ENCODE measurements at places on chromosomes 3 and 15. TPM values are rescaled to one million over a fixed set of nuclear protein-coding genes. Genes with fewer than 3 reads are reported as not detected.

The PRRT3 gene
- total RNA-seq = 3.2 TPM

The NCK1 gene
- 46.3 TPM for total RNA-seq

The ARL6IP5 gene
- total RNA-seq = 74.0 TPM

The TRIM42 gene
- not detected for total RNA-seq

The IL12A gene
- not detected for total RNA-seq

DNA sequence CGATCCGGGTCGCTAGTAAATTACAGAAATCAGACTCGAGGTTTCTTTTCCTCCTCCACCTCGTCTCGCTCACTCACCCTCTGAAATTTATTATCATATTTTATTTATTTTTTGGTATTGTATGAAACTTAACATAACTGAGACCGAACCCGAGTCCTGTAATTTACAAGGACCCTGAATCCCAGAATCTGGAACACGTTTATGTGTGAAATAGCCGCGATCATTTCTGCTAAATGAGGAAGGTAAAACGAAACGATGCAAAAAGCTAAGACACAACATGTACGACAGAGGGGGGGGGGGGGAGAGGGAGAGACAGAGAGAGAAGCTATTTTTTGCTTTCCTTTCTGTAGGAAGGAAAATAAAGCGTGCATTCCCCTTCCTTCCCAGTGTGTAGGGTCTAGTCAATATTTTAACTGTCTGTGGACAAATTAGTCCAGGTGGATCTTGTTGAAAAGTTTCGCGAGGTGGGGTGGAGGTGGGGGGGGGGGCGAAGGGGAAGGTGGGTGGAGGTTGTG lies 1.6 kb downstream of the BBX start:
- DNase-seq = no peak

GRCh38 chr3:37625690-37626360 lies 235.9 kb upstream of the CTDSPL start:
- no peak for DNase-seq

DNA sequence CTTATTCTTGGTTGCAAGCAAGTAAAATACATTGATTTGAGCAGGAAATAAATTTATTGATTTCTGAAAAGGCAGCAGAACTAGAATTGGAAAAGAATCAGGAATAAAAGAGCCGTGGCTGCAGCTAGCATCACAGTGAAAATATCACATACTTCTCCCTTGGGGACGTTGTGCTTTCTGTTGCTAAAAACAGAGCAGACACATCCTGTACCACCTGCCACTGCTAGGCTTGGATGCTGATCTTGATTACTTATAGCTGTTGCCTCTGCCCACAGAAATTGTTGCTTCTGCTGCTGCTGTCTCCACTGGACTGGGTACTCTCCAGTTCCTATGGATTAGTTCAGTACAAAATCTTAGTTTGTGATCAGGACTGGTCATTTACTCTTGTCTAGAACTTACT lies 283.8 kb downstream of the C3orf38 start:
- no peak for DNase-seq

- DNase-seq = no peak
These were observed 8.6 kb downstream of the GABRR3 start for GRCh38 chr3:98026425-98027084.

DNA sequence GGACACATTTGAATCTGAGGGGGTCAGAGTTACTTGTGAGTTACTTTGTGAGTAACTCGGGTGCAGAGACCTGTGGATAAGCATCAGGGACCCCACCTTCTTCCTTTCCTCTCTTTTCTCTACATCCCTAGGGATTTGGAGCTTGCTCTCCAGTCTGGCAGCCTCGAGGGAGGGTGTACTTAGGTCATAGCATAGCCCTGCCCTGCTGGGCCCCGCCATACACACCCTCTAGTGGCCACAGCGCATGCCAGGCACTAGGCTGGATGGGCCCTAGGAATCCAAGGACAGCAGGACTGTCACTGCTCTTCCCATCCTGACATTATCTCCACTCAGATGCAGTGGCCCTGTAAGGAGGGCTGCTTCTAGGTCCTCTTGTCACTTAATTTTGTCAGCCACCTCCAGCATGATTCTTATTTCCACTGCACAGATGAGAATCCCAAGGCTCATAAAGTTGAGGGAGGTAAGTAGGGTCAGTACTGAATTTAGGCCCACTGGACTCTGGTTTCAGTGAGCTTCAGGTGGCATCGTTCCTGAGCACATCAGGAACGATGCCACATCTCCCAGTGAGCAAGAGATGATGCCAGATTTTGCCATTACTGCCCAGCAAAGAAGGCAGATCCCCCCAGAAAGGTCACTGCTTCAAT lies 3.6 kb upstream of the SMAD6 start:
- DNase-seq = no peak

- DNase-seq = no peak
These were observed 340.2 kb downstream of the LRRC3B start for GRCh38 chr3:26962492-26963360.

GRCh38 chr15:87502173-87502572 lies 754.4 kb downstream of the NTRK3 start:
- DNase-seq = no peak

- no peak for DNase-seq
These were observed 11.6 kb upstream of the ZXDC start for GRCh38 chr3:126487151-126487771.

- DNase-seq = no peak
These were observed 45.5 kb downstream of the PHLDB2 start for GRCh38 chr3:111904376-111905241.

DNA sequence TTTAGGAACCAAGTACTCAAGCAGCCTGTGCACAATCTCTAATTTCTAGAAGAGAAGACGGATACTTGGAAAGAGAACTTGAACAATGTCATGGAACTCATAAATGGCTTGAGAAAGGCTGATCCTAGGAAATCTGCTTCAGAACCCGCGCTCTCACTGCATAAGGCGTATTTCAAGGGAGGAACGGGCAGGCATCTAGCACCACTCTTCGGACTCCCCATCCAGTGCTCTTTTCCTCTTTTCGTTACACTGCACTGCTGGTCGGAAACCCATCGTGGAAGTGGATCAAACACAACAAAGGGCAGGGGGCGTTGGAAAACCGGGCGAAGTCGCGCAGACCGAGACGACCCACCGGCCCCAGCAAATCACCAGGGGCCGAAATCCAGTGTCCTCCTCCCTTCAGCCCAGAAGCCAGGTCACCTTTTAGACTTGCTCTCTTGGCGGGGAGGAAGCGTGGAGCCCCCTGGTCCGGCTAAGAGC lies 539 bp upstream of the TLNRD1 start:
- no peak for DNase-seq

DNA sequence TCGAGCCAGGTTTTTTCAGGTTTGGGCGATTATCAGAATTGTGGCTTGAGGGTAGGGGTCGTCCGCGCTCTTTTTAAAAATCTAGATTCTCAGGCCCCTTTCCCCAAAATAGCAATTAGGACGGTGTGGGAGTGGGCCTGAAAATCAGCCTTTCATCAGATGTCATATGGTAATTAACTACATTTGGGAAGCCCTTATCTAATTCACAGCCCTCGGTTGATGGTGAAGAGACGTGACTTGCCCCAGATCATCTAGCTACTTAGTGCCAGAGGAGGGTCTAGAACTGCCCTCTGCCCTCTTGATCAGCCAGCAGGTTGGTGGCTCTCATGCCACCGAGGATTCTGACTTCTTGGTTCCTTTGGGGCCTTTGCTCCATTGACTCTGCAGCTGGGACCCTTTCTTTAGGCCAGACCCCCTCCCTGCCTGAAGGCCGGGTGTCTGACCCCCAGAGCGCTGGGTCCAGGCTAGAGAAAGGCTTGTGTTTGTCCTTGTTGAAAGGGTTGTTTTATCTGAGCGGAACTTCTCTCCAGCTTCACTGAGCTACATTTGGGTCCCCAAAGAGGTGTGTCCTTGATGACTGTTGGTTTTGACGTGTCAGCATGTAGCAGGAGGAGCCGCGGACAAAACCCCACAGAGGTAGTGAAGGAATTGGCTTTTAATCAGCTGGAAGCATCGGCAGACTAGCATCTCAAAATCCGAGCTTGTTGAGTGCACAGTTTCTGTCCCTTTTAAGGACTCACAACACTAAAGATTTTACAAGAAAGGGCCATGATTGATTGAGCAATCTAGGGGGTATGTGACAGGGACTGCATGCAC lies 857 bp downstream of the AEN start:
- DNase-seq = no peak

- no peak for DNase-seq
These were observed 284.1 kb downstream of the FHIT start for GRCh38 chr3:60967141-60967540.

DNA sequence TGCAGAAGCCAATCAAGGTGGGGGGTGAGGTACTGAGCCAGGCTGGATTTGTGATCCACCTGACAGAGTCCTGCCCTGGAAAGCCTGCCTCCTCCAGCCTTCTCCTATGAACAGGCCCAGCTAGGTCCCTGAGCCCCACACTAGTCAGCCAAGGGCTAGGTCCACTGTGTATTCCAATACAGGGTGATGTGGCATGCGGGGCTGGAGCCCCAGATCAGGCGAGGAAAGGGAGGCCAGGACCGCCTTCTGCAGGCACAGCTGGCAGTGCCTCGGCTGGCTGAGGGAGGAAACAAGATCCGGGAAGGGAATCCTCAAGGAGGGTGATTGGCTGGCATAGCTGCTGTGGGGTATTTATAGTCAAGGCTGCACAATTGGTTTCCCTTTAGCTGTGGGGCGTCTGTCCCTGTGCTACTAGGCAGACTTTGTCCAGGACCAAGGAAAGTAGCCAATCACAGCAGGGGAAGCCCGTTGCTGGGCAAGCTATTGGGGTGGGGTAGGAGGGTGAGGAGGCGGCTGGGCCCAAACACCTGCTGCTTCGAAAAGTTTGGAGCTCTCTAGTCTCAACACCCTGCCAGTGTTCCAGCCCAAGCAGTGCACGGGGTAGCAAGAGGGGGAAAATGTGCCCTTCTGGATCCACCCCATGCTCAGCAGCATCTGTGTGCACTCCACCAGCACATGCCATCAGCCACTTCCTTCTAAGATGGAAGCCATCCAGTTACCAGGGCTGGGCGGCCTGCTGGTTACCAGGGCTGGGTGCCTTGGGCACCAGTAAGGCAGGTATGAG lies 5.9 kb downstream of the KY start:
- DNase-seq = peak; percentile 65

DNA sequence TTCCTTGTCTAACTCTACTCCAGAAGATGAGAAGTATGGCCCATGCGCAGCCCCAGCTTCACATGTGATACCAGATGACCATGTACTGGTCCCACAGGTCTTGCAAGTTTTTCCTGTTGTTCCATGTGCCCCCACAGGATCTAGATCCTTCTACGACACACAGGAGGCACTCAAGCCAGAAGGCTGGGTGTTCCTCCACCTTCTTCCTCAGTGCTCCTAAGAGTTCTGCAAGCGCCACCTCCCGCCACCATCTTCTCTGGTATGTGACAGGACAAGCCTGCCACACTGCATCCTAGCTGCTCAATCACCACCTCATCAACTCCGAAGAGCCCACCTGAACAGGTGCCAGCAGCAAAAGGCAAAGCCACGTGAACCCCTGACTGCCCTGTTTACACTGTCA lies 43.1 kb downstream of the XXYLT1 start:
- peak; percentile 64 for DNase-seq

GRCh38 chr15:57228395-57228794 lies 147.9 kb upstream of the CGNL1 start:
- no peak for DNase-seq

DNA sequence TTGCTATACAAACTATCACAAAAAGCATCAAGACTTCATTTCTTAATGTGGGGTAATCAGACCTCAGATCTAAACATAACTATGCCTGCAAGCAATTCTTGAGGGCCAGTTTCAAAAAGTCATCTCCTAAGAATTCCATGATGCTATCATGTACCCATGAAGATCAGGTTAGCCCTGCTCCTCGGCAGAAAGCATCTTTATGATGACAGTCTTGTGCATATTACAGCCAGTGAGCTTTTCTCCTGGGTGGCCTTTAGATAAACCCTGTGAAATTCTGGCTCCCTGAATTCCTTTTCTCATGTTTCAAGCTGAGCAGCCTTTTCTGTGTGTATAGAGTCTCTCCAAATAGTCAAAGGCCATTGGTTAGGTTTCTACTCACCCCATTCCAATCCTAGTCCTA lies 201.9 kb upstream of the MCTP2 start:
- no peak for DNase-seq

DNA sequence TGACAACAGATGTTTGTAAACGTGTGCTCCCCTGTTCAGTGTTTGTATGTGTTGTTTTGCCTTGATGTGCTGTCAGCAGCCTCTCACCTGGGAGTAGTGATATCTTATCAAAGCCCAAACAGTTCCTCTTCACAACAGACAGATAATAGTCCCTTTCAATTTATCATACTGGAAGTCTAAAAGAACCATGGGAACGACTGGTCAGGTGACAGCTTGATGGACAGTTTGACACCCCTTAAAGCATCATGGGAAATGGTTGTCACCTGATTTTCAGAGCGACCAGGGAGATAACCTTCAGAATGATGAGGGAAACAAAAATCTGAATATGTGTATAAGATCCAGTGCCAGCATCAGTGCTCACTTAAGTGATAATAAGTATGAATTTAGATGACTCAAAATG lies 146.3 kb upstream of the SOX2 start:
- DNase-seq = no peak
